ENCODE measurements at places on chromosomes 7 and 10. TPM values are rescaled to one million over a fixed set of nuclear protein-coding genes. Genes with fewer than 3 reads are reported as not detected.

DNA sequence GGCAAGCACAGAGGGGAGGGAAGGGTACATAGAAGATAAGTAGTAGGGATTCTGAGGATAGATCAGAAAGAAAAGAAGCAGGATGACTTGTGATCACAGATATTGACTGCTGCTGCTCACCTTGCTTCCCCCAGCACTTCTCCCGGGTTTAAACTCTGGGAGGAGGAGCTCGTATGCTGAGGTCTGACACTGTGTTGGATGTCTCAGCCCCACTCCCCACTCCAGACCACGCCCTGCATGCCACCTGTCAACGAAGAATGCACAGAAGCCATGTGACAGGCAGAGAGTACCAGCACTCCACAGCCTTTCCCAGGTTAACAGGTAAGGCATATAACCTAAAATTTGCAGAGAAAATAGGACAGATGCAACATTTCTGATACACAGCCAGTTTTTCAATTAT, 388.9 kb downstream of the TNS3 start:
- no peak for DNase-seq

TUBAL3 gene
- polyA plus RNA-seq: not detected

DNA sequence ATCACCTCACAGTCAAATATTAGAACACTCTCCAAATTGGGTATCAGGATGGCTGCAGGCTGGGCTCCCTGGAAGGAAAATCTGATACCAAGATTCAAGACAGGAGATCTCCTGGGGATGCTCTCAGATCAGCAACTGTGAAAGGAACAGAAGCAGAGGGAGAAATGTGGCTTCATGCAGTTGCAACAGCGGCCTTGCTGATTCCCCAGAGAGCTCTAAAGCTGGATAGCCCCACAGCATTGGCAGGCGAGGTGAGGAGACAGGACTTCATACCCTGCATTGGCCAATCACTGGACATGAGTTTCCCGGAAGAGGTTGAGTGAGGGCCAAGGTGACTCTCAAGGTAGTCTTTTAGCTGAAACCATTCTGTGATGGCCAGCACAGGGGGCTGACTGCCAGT, 190.6 kb downstream of the PTPN20 start:
- no peak for DNase-seq

DNA sequence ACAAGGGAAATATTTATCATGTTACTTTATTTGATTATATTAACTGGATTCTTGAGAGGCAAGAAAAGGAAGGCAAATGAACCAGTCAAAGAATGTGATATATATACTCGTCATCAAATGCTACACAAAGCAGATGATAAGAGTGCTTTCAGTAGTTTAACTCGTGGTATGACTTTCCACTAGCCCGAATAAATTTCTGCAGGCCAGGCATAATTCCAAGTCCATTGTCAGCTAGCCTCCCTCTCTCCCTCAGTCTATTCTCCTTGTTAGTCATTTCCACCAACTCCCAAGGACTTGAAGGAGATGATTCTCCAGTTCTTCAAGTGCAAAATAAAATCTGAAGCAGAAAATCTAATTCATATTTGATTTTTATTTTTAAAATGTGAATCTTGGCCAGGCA, 190.5 kb downstream of the GLI3 start:
- no peak for DNase-seq

DNTT gene
- polyA plus RNA-seq: not detected

- DNase-seq: no peak
These were observed 103.8 kb upstream of the PPIF start for GRCh38 chr10:79243181-79244067.

All from BJ (cell line).